Endodermal cell (in vitro differentiated cells): ENCODE measurements at places on chromosomes 7 and 10. TPM values are rescaled to one million over a fixed set of nuclear protein-coding genes. Genes with fewer than 3 reads are reported as not detected.

- no peak for DNase-seq
These were observed 80.3 kb downstream of the FOXL3 start for GRCh38 chr7:370259-370625.

INPP5A gene
- 17.7 to 20.7 TPM (median 18.6 TPM) in 3 replicates for total RNA-seq

GRCh38 chr10:90816466-90816865 lies 41.4 kb downstream of the HTR7 start:
- no peak for DNase-seq

- no peak for DNase-seq
These were observed 341.9 kb upstream of the CHRM2 start for GRCh38 chr7:136526408-136527105.

CFAP70 gene
- total RNA-seq, result 0.70 and 0.77 TPM in 2 replicates

GRCh38 chr10:99930731-99931550 lies 78.8 kb downstream of the DNMBP start:
- peak; percentile 71 for DNase-seq

DNA sequence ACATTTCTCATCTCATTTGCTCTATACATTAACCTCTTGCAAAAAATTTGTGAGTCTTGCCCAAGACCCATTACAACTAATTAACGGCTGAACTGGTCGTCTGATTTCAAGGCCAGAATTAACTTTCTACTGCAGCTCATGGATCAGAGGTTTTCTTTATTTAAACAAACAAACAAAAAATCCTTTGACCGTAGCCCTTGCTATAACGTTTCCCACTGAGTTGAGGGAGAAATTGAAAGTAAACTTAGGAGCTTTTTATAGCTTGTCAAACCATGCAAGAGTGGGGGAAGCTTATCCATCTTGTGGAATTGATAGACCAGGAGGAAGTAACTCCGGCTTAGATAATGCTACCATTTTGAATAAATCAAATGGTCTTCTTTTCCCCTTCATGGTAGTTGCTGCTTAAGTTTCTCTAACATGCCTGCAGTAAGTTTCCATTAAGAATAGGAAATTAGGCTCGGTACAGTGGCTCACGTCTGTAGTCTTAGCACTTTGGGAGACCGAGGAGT lies 3.3 kb downstream of the SRGN start:
- DNase-seq, result no peak

DNA sequence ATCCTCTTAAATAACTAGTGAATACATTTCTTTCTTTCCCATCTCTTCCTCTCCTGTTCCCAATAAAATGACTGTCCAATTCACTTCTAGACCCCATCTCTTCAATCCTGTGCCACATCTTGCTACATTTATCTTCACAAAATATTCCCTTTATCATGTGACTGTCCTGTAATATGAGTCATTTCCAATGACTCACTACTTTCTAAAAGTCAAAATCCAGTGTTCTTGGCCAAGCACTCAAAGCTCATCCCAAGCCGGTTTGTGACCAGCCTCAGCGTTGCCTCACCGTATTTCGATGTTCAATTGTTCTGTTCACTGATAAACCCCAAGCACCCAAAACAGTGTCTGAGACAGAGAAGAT lies 104.7 kb downstream of the PARD3 start:
- no peak for DNase-seq

DNA sequence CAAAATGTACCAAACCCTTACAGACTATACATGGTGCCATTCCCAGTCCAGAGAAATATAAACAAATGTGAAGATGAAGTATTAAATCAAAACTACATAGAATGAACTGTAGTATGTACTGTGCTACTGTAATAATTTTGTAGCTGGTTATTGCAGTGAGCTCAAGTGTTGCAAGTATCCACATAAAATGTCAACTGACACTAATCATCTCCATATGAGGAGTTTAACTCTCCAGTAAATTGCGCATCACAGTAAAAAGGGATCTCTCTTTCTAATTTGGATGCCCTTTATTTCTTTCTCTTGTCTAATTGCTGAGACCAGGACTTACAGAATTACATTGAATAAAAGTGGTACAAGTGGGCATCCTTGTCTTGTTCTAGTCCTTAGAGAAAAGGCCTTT lies 165.5 kb downstream of the CPED1 start:
- DNase-seq, result no peak

GRCh38 chr10:127735723-127736221 lies 1.2 kb upstream of the FOXI2 start:
- DNase-seq, result peak; percentile 80

TMEM176A gene
- not detected in 3 replicates for total RNA-seq

DNA sequence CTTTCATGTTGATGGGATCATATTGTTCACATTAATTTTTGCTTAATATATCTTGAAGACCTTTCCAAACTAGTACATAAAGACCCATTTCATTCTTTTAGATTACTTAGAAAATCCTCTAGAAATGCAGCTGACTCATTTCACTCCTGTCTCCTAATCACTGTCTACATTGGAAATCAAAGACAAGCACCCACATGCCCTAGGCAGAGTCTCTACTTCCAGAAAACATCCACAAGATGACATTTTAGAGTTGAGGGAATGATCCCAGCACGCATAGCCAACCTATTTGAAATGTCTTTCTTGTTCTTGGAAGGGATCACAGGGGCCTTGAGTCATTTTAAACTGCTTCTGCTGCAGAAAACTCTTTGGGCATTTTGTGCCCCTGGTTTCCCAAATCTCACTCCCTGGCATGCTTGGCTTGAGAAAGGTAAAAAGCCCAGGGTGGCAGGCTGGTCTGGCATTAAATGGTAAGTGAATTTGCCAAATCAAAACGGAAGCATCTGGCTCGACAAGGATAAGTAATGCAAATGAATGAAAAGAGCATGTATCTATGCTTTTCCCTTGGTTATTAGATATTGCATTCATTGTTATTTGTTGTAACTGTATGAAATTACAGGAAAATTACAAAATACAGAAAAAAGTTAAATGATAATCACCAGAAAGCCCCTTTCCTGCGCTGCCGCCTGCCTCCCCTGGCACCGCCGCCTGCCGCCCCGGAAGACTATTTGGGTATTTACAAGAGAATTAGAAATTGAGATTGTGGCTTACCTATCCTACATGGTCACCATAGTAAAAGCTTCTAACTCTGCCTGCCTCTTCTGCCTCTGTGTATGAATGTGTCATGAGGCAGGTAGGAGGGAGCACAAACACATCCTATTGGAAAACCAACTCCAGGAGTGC lies 225.3 kb downstream of the PTEN start:
- DNase-seq, result no peak

DNA sequence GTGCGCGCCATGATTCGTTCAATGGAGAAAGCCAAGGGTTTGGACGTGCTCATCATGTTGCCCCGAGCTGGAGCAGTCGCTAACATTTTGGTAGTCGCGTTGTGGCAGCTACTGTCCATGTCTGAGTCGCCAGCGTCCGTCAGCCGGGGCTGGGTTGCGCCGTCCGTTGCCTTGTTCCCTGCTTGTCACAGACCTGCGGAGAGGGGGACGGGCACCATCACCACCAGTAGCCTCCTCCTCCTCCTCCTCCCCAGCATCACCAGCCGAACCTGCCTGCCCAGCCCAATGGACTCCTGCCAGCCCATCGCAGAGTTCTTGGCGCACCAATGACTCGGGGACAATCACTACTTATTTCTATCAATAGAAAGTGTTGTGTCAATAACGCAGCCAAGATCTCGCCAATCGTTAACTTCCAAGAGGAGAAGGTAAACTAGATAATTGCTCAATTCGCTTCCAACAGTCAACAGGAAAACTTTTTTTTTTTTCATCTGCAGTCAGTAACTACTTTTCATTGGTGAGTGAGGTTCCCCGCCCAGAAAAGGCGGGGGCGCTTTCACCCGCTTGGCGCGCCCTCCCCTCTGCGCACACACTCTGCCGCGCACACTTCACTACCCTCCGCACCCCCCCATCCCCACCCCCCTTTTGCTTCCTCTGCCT lies at the start of gene FEZF1:
FEZF1 (minus strand) TSS at position 432 of the 657 bp plus-strand sequence; CDS start at position 119, 313 bp downstream.
- peak; percentile 82 for DNase-seq

DNA sequence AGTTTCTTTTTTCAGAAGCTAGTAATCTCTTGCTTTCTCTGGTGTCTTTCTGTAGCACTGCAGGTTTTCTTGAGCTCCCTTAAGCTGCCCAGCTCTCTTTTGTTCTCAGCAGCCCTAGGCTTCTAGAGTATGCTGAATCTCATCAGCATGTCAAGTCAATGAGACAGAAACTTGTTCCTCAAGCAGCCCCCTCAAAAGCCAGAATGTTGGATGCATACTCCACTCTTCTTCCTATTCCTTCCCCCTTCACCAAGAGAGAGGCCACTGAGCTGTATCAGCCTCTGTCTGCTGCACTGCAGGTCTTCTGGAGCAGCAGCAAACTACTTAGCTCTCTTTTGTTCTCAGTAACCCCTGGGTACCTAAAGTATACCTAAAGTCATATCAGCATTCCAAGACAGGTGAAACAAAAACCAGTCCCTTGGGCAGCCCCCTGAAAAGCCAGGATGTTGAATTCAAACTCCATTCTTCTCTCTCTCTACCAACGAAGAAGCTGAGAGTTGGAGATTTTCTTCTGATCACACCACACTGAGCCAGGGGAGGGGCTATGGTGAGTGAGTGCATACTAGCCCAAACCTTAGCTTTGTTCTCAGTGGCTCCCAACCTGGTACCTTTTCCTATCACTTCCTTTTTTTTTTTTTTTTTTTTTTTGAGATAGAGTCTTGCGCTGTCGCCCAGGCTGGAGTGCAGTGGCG lies 73.3 kb upstream of the WAC start:
- DNase-seq, result peak; percentile 72

DNA sequence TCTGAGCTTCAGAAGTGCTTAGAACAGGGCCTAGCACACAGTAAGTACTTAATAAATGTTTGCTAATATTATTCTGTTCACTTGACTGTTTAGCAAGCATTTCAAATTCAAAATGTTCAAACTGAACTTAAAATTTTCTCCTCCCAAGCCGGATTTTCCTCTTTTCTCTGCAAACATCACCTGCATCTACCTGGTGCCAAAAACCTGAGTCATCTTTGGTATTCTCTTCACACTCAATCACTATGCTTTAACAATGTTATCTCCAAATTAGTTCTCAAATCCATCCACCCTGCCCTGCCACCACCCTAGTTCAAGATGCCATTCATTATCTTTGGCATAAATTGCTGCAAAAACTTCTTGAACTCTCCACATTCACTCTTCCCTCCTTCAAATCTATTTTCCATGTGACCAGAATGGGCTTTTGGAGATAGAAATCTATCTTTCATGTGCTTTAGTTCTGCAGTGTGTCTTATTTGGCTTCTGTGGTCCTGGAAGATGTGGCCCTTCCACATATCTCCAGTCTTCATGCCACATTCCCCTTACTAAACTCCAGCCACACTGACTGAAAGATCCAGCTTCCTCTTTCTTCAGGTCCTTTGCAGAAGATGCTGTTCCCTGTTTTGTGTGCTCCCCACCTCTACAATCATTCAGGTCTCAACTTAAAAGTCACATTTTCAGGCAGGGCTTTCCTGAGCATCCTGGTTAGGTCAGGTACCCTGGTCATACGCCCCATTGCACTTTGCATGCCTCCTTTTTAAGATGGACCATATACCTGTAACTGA lies 2.0 kb downstream of the GGCT start:
- no peak for DNase-seq

MOGAT3 gene
- total RNA-seq, result not detected in 2 replicates

HSPA12A gene
- 9.0 and 13.9 TPM in 2 replicates for total RNA-seq

GRCh38 chr7:14013898-14014297 lies 24.4 kb upstream of the ETV1 start:
- DNase-seq, result no peak

GRCh38 chr10:60614363-60614762 lies 163.9 kb upstream of the CDK1 start:
- no peak for DNase-seq

BICC1 gene
- 0.34 and 0.40 TPM in 2 replicates for total RNA-seq

SPAM1 gene
- total RNA-seq, result 0.19 to 0.67 TPM (median 0.49 TPM) in 3 replicates

GRCh38 chr7:33310546-33310945 lies 181.2 kb downstream of the BBS9 start:
- DNase-seq, result no peak

LDB3 gene
- total RNA-seq, result 0.21 to 0.63 TPM (median 0.35 TPM) in 3 replicates

DNA sequence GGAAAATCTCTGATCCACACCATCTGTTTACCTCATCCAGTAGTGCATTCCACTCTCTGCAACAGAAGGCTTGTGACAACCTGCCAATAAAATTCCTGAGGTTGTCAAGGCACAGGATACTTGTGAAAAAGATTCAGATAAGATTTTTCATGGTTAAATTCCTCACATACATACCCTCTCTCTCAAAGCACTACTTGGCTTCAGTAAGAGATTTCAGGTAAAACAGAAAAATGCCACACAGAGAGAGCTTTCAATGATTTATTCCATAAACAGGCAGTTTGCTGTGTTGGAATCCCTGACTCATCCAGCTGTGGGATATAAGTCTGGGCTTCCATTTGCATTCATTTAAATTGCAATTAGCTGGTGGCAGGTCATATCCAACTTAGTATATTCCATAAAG lies 99.7 kb upstream of the CAV2 start:
- DNase-seq, result no peak

DNA sequence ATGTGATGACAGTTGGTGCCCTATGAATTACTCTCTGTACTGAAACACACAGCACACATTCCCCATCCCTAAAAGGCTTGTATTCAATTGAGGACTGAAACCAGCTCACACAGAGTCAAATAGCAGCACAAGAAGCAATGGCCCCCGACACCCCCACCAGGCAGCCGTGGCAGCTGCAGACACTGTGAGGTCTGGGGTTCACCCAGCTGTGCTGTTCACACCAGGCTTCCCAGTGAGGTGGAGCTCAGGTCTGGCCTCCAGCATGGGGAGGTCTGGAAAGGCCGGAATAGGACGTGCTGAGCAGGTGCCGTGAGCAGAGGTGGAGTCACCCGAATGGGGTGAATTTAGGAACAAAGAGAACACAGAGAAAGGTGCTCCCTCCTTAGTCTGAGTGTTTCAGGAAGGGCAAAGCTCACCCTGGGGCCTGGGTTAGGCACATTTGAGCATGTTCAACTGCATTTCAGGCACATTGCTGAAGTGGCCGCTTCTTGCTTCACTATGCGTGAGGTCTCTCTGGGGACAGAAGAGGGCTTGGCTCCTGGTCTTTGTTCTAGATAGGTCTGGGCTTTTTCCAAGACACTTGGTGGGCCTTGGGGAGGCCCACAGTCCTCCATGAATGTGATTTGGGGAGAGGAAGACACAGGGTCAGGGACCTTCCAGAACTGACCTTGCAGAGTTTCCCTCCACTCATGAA lies 41.1 kb downstream of the C10orf120 start:
- DNase-seq, result no peak

DNA sequence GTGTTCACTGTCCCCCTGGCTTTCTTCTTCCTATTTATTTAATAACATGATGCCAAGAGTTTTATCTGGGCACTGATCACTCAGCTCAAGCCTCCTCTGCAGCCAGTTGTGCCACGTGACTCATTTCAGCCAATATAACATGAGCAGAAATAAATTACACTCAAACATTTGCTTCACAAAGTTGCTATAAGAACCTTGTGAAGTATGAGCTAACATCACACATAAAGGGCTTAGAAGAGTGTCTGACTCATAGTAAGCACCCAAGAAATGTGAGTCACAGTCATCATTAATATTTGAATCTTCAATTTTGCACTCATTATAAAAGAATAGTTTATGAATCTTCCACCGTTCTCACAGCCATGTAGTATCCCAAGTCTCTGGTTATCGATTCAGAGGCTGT lies 414.6 kb upstream of the NPVF start:
- DNase-seq, result no peak
